MG63 (cell line): ENCODE measurements at places on chromosomes 1 and 21. TPM values are rescaled to one million over a fixed set of nuclear protein-coding genes. Genes with fewer than 3 reads are reported as not detected.

DNA sequence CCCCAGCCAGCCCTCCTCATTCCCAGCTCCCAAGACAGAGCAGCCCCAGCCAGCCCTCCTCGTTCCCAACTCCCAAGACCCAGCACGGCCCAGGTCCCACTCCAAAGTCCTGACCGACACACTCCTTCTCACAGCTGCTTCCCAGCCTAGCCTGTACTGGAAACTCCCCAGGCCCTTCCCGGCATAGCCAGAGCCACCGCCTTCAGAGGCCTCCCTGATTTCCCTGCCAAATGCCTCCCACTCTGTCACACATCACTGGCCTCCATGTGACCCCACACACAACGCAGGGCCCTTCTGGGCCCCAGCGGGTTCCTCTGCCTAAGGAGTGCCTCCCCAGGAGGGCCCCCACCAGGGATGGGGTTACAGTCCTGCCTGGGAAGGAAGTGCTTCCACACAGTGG lies 2.8 kb downstream of the UBE2J2 start:
- no peak for DNase-seq

GRCh38 chr1:205939690-205940330 lies 3.4 kb downstream of the SLC26A9 start:
- no peak for DNase-seq

DNA sequence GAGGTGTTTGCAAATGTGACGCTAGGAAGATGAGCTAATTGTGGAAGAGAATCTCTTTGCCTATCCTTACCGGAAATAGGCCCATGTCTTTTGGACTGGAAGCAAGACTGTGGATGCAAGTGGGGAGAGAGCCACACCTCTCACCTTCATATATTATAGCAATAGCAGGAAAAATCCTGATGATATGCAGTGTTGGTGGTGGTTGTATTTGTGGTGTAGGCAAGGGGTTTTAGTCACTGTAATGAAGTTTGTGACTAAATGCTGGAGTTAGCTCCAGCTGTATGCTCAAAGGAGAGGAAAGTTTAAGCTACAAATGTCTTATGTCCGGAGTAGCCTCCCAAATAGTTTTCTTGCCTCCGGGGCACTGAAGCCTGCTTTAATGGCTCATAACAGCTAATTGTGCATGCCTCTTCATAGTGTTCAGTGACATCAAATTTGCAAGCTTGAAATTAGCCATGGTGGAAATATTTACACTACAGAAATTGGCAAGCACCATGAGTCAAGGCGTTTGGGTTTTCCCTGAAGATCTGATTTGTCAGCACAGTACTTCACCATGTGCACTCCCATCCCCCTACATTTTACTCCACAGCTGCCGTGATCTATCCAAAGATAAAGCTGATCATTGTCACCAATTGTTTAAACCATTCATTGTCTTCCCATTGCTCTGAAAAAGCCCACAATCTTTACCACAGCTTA lies 102.6 kb upstream of the ZNF644 start:
- no peak for DNase-seq

DNA sequence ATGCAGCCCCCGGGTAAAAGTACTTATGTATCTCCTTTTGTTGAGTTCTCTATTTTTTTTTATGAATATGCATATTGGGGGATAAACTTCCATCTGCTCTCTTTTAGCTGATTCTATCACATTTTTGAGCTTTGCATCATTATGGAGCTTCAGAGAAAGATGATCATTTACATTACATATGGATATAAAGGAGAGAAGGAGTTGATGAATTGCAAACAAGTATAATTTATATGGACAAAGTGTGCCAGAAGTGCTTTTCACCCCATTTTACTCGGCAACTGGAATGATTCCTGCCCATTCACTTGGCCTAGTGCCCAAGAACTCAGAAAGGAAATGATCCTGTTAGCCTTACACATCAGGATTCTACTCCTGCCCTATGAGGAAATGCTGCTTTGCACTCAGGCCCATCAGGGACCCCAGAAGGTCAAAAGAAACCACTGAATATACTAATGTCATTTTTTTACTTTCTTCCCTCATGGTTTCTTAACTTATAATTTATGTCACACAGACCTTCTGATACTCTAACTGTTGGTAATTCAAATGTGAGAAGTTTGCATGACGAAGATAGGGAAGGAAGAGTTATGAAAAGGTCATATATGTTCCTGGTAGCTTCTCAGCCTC lies 65.6 kb downstream of the SAMSN1 start:
- DNase-seq, result no peak

The CXADR gene
- 0.12 and 2.7 TPM in 2 replicates for total RNA-seq
